Retinal pigment epithelial cell (primary cell): ENCODE measurements at places on chromosomes 13 and 19.
A peak's percentile ranks its signal among the peaks of the same experiment; 100 is the strongest.

DNA sequence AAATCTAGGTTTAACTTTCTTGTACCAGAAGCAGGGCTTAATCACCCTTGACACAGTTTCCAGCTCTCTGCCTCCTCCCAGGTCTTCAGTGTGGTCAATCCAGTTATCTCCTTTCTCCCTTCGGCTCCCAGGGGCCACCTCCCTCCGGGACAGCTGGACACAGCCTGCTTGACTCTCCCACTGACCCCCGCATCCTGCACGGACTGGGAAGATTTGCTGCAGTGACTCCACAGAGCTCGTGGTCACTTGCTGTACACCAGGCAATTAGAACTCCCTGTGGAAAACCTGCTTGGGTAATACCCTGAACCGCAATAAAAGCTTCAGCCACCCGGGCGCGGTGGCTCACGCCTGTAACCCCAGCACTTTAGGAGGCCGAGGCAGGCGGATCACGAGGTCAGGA, 116.5 kb downstream of the NUFIP1 start:
- no peak for DNase-seq

DNA sequence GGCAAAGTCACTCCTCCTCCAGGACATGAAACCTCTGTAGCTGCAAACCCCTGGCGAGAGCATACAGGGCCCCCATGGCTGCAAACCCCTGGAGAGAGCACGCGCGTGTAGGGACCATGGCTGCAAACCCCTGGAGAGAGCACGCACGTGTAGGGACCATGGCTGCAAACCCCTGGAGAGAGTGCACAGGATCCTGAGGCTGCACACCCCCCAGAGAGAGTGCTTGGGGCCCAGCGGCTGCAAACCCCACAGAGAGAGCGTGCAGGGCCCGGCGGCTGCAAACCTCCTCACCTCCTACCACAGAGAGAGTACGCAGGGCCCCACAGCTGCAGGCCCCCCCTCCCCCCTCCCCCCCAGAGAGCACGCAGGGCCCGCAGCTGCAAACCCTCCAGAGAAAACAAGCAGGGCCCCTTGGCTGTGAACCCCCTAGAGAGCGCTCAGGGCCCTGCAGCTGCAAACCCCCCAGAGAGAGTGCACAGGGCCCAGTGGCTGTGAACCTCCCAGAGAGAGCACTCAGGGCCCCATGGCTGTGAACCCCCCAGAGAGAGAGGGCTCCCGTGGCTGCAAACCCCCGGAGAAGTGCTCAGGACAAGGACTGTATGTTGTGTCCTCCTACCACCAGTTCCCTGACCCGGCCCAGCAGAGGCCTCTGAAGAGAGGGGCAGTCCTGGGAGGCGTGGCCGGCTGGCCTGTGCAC, 7.3 kb downstream of the ADPRHL1 start:
- DNase-seq, result no peak

DNA sequence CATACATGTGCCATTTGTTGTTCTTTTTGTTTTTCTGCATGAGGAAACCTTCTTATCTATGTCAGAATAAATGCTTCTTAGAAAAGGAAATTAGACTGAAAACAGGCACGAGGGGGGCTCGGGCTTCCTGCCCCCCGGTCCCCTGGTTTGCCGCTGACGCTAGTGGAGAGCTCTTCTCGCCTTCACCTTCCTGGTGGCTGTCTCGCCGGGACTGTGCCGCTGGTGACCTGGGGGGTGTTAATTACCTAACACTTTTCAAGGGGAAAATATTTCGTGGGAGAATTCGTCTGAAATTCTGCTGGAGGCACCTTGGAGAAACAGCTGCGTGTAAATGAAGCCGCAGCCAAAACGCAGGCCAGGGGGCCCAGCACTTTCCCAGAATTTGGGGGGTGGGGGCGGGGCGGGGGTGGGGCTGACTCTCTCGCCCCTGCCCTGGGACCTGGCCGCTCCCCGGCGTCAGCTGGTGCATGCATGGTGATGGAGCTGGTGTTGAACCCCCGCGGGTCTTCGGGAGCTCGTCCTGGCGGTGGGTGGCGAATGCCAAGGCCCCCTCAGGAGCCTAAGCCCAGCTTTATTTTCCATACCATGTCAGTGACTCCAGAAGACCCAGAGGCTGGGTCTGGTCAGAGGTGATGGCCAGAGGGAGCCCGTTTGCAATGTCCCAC, 58.3 kb upstream of the MCF2L start:
- no peak for DNase-seq

- no peak for DNase-seq
These were observed 145.3 kb downstream of the POSTN start for GRCh38 chr13:37453246-37453645.

DNA sequence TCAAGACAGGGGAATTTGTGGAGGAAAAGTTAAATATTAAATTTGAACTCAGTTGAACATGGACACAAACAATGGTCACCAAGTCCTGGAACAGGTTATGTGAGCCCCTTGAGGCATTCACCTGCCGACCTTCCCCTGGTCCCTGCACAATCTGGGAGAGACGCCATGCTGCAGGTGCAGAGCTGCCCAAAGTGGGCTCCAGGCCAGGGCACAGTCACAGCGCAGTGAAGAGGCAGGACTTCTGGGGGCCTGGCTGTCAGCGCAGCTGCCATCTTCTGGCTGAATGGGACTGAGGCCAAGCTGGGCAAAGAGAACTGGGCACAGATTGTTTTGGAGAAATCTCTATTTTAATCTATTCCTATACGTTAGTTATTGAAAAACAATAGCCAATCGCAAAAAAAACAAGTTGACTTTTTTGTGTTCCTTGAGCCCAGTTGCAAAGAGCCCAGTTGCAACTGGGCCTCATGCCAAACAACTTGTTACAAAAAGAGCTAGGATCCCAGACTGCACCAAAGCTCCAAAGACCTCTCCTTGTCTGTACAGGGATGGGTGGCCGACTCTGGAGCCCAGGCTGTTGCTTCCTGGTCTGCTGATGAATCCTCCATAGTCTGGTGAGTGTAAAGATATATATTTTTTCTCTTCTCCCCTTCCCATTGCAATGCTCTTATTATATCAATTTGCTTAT, 1.2 kb upstream of the ZNF626 start:
- DNase-seq, result no peak

DNA sequence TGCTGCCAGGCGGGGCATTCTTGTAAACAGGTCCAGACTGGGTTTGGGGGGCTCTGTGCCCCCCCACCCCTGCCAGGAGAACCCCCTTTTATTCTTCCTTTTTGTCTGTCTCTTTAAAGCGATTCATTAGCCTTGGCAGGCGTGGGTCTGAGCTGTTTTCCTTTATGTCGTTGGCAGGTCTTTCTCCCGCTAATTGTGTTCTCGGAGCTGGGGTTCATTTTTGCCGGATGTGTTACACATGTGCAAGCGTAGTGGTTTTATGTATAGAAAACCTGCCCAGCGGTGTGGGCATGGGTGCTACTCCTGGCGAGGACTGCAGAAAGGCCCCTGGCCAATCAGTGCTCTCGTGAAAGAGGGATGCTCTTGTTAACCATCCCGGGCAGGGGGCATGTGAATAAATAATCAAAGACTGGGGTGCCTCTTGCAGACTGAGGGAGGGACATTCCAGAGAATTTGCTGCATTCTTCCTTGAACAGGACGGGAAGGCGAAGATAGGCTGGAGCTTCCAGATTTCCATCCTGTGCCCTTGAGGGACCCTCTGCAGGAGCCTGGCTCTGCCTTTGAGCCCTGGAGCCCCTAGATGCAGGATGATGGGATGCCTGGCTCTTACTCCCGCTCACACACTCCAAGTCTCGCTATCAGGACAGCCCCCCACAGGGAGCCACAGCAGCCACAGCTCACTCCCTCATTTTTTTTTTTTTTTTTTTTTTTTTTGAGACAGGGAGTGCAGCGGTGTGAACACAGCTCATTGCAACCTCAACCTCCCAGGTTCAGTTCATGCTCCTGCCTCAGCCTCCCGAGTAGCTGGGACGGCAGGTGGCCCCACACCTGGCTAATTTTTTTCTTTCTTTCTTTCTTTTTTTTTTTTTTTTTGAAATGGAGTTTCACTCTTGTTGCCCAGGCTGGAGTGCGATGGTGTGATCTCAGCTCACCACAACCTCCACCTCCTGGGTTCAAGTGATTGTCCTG, 14.1 kb downstream of the CARM1 start:
- DNase-seq, result no peak

DNA sequence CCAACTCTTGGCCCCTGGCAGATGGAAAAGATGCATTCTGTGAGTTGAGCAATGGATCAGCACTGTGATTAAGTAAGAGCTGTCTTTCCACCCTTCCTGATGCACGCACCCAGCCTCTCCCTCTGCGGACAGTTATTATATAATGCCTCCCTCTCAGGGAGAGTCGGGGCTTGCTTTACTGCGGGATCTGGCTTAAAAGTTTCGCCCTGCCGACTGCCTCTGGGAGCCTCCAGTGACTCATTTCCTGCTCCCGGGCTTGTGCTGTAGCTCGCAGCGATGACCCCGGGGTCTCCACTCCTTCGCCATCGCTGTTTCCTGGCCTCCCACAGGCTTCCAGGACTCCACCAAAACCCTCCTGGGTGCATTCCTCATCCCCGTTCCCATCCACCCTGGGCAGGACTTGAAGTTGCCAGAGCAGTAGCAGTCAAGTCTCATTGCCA, 107.4 kb upstream of the SLC7A1 start:
- DNase-seq, result peak; percentile 39
